Activated naive CD4-positive, alpha-beta T cell treated with anti-CD3 and anti-CD28 coated beads for 36 hours (primary cell): ENCODE measurements at places on chromosomes 1 and 21.

GRCh38 chr1:231206856-231207255 lies 34.2 kb upstream of the GNPAT start:
- DNase-seq: no peak

DNA sequence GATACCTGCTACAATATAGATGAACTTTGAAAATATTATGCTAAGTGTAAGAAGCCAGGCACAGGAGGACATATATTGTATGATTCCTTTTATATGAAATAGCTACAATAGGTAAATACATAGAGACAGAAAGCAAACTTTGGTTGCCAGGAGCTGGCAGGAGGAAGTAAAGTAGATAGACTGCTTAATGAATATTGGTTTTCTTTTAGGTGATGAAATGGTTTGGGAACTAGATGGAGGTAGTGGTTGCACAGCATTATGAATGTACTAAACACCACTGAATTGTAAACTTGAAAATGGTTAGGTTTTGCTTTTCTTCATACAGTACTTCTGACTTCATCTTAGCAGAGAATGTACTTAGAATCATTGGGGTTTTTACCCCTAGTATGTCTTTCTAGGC lies 21.5 kb downstream of the ABCB10 start:
- no peak for DNase-seq

DNA sequence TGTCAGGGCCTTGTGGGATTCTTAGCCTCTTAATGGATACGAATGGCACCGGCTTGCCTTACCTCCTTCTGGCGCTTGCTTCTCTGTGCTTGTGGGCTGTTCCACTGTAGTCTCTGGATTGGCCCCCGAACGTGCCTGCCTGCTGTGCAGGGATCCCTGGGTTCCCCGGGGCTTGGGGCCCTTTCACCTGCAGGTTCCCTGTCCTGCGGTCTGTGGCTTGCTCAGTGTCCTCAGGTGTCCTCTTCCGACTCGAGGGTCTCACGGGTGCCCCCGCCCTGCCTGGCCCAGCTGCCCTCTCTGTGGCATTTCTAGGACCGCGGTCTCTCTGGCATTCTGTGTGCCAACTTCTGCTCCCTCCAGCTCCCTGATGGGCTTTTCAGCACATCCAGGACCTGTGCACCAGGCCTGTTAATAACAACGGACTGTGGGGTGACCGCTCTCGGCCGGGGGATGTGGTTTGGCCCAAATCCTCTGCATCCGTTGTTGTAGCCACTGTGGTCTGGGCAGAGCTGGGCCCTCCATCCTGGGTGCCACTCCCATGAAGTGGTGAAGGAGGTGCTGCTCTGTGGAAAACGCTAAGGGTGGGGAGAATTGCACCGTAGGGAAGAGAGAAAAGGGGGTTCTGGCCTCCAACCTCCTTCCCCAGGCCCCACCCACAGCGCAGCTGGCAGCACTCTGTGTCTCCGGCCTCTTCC lies 12.4 kb downstream of the COL18A1 start:
- DNase-seq: no peak

- no peak for DNase-seq
Observed at GRCh38 chr1:30273021-30273325, 450.4 kb downstream of the MATN1 start.

- DNase-seq: no peak
Observed at GRCh38 chr1:205678286-205679111, 1.8 kb downstream of the SLC45A3 start.

- DNase-seq: no peak
Observed at GRCh38 chr1:4756851-4757580, 102.6 kb downstream of the AJAP1 start.

DNA sequence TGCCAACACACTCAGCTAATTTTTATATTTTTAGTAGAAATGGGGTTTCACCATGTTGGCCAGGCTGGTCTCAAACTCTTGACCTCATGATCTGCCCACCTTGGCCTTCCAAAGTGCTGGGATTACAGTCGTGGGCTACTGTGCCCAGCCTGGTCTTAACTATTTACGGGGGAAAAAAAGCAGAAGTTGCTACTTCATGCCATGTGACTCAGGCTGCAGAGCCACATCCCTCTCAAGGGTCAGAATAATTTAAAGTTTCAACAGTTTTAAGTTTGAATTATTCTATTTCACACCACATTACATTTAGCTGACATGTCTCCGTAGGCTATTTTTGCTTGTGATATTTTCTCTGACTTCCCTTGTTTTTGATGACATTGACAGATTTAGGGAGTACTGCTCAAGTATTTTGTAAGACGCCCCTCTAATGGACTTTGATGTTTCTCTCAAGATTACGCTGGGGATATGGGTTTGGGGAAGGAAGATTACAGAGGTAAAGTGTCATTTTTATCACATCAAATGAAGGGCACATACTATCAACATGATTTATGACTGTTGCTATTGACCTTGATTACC lies 14.6 kb upstream of the AGBL4 start:
- DNase-seq: no peak

DNA sequence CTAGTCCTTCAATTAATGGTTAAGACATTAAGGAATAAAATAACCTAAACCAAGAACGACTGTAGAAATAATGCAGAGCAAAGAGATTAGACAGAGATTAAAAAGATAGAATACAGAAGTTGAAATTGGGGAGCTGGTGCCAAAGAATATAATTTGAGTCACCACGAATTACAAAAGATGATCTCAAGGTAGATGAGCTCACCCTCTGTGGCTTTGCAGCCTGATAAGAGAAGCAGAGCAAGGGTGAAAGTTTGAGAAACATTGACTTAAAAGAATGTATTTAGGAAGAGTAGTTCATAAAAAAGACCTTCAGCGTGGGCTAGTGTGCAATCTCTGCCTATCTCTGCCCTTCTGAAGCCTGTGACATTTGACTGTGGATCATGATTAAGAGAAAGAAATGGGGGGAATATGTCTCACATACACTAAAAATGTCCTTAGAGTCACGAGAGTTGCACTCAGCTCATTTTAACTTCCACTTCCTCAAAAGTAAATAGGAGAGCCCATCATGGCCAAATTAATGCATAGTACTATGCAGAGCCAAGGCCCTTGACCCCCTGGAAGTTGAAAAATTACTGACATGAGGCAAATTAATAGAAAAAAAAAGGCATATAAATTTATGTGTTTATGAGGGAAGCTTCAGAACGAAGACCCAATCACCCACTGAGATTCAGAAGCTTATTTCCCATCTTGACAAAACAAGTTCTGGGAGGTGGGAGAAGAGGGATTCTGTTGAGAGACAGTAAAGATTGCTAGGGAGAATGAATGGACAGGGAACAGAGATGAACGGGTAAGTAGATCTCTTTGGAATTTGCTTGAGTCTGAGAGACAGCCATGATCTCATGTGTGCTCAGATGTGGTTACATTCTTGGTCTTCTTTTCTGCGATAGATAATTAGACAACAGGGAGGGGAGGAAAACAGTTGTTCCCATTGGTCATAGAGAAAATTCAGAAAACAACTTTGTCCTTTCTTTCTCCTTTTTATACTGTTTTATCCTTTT lies 395.4 kb upstream of the LRRC7 start:
- DNase-seq: no peak

- no peak for DNase-seq
Observed at GRCh38 chr21:43274946-43275310, 106.1 kb downstream of the CRYAA start.

DNA sequence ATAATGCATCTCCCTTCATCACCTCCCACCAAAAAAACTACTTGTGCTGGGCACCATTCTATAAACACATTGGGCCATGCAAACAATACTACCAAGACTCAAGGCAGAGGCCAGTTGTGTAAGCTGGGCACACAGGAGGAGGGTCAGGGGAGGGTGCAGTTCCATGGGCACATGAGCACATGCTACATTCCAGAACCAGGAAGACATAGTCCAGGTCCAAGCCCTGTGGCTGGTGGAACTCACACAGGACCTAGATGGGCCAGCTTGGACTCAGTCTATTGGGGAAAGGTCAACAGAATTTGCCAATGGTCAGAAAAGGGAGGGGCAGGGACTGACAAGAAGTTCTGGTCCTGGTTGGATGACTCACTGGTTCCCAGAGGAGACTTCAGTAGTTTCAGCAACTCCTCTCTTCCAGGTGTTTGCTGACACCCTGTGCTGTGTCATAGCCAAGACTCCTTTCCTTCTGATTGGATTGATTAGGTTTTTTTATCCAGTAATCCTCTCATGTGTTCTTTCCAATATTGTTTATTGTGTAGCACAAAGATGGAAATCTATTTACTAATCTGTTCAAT lies 249.7 kb downstream of the C1orf94 start:
- DNase-seq: no peak

- DNase-seq: no peak
Observed at GRCh38 chr1:19655718-19656080, 9.0 kb upstream of the HTR6 start.

DNA sequence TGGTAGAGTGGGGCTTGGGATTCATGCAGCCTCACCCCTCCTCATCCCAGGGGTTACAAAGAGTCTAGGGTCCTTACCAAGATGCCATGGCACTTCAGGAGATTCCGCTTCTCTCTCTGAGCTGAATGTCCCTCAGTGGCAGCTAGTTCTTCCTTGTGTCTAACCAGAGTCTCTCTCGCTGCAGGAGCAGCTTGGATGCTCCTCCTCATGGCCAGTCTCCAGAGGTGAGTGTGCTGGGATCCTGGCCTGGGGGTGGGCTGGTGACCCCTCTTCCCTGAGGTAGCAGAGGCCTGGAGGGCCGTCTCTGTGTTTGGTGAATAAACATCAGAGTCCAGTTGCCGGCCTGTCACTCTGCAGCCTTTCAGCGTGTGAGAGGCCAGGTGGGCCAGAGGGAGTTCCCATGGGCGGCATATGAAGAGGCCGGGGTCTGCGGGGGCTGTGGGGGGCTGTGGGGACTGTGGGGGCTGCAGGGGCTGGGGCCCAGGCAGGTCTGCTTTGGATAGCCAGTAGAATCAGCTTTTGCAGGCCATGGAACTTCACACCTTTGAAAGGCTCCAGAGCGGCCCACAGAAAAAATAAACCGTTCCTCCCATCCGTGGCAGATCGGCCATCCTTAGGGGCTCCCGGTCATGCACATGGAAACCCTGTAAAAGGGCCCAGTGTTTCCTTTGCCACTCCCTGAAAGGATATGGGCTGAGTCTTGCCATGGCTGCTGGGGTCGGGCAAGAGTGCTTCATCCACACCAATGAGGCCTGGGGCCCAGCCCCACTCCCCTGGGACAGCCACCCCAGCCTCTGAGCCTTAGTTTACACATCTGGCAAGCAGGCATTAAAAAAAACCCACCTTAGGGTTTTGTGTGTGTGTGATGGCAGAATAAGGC lies 256.4 kb downstream of the FOXD2 start:
- no peak for DNase-seq

DNA sequence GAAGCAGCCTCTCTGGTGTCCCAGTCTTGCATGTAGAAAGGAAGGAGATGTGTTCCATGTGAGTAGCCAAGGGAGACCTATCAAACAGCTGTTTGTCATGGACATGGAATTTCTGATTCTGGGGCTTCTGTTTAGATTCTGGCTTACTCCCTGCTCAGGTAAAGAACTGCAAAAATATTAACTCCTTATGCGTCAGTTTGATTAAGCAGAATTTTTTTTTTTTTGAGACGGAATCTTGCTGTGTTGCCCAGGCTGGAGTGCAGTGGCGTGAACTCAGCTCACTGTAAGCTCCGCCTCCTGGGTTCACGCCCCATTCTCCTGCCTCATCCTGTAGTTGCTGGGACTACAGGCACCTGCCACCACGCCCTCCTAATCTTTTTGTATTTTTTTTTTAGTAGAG lies 6.8 kb downstream of the ARV1 start:
- no peak for DNase-seq

DNA sequence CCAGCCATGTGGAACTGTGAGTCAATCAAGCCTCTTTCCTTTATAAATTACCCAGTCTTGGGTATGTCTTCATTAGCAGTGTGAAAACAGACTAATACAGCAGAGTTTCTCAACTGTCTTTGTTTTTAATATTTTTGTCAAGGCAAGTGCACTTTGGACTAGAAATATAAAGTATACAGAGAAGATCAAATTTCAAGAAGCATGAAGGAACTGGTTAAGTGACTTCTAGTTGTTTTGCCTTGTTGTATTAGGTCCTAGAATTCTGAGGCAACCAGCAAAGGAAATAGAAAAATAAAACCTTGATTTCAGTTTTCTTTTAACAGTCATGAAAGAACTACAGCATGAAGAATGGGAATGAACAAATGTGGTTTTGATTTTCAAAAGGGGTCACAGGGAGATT lies 131.1 kb upstream of the PTGFR start:
- DNase-seq: no peak

DNA sequence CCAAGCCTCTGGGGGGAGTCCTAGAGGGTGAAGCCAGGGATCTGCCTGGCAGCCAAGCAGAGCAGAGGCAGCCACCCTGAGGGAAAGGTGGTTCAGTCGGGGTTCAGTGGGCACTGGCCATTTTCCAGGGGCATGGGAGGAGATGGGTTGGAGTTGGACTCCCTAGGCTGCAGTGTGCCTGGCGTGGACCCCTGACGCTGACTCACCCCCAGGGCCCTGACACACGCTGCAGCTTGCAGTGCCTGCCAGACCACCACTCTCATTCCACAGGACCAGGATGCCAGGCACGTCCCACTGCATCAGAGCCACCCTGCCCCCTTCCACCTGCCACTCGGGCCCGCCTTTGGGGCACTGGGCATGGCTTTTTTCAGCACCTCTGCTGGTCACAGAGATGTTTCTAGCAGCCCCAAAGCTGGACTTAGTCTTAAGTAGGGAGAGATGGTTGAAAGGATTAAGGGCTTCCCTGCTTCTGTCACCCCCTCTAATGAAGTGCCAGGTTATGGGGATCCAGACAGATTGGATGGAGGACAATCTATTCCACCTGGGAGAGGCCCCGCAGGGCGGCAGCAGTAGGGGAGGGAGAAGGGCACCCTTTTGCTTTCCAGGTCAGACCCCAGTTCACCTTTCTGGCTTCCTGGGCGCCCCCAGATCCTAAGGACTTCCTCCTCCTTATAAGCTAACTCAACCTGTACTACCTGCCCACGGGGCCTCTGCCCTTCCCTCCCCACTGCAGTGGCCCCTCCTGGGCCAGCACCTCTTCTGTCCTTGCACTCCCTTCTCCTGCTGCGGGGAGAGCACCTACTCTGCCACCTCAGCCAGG lies 1.6 kb downstream of the SYT2 start:
- no peak for DNase-seq

DNA sequence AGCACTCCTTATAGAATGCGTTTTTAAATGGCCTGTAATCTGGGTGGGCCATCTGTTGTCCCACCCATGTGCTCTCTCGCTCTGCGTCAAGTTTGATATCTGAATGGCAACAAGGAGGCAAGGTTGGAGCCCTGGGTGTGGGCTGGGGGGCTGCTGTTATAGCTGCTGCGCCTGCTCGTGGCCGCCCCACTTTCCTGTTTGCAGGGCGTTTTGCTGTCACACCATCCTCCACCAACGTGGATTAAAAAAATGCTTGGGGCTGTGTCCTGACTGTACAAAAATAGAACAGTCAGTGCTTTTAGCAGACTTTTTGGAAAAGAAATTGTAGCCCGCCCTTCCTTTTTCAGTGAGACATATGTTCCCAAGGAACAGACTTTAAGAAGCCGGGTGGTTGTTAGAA lies 25.4 kb downstream of the UMODL1 start:
- no peak for DNase-seq

- DNase-seq: no peak
Observed at GRCh38 chr1:112264010-112264409, 132.0 kb upstream of the CTTNBP2NL start.

DNA sequence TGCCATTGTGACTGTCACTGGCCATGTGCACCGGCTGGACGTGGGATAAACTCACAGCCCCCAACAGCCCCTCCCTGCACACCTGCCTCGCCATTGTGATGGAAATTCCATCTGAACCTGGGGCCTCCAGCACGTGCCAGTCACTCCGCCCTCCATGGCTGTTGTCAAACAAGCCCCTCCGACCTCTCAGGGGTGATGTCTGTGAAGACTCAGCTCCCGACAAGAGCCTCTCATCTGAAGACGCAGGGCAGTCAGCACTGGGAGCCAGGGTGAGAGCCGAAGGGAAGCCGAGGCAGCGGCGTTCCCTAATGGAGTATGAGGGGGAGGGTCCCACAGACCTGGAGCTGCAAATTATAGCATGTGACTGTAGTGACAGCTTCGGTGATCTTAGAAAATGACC lies 1.4 kb upstream of the KRTAP10-2 start:
- no peak for DNase-seq
